ENCODE measurements at places on chromosomes 1 and 21.

DNA sequence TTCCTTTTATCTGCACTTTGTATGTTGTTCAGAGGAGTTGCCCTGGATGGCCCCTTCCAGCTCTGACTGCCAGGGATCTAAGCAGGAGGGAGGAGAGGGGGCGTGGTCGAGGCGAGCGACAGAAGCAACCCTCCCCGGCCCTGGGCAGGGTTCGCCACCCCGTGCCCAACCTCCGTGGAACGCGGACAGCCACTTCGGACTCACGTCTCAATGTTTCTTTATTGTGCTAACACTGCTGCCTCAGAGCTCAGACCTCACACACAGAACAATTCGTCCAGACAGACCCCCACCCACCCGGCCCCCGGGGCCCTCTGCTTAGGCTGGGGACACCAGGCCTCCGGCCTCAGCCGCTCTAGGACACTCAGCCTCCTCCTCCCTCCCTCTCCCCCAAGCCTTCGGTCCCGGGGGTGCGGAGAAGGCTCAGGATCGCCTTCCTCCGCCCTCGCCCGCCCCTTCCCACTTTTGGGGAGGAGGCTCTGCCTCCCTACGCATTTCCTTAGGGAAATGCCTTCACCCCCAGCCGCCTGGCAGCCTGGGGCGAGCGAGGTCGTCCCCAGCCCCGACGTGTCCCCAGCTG, 8.3 kb downstream of the VSIG8 start:
- no peak for DNase-seq

DNA sequence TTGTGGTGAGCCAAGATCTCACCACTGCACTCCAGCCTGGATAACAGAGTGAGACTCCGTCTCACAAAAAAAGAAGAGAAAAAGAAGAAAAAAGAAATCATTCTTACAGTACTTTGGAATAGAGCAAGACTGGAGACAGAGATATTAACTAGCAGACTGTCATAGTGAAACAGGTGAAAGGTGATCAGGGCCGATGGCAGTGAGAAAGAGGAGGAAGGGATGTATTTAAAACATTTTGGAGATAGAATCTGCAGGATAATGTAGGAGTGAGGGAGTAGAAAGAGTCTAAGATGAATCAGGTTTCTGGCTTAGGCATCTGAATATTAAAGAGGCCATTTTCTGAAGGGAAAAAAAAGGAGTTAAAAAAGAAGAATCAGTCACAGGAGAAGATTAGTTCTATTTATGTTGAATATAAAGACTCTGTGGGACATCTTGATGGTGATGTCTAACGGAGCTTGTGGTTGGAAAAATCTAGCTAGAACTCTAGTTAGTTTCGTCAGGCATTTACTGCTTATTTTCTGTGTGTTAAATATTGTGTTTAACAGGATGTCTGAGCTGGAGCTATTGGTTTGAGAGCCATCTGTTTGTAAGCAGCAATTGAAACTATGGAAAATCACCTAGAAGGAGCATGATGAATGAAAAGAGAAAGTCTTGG, 28.4 kb downstream of the BCL9 start:
- no peak for DNase-seq

- DNase-seq: no peak
Observed at GRCh38 chr1:113271039-113271438, 119.3 kb upstream of the MAGI3 start.

GRCh38 chr1:92901699-92902405, 59.4 kb downstream of the DIPK1A start:
- no peak for DNase-seq

DNA sequence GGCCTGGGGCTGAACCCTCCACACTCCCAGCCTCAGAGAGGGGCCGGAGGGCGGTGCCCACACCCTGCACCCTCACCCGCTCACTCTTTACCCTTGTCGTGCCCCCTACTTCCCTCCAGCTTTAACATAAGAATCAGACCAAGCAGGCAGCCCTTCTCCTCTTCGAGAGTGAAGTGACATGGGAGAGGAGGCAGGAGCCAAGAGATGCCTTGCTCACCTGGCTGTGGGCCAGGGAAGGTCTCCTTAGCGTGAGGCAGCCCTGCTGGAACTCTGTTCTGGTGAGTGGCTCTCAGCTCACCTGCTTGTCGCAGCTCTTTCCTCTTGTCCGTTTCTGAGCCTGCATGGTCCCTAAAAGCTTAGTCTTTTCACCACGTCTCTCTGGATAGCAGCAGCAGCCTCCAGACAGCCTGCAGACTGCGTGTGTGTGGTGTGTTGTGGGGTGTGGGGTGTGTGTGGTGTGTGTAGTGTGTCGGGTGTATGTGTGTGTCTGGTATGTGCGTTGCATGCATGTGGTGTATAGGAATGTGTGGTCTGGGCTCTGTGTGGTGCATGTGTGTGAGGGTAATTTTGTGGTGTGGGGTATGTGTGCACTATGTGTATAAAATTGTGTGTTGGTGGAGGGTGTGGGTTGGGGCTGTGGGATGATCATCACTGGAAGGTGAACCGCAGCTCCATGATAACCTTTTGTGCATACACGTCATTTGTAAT, 86.7 kb downstream of the CCDC185 start:
- no peak for DNase-seq

DNA sequence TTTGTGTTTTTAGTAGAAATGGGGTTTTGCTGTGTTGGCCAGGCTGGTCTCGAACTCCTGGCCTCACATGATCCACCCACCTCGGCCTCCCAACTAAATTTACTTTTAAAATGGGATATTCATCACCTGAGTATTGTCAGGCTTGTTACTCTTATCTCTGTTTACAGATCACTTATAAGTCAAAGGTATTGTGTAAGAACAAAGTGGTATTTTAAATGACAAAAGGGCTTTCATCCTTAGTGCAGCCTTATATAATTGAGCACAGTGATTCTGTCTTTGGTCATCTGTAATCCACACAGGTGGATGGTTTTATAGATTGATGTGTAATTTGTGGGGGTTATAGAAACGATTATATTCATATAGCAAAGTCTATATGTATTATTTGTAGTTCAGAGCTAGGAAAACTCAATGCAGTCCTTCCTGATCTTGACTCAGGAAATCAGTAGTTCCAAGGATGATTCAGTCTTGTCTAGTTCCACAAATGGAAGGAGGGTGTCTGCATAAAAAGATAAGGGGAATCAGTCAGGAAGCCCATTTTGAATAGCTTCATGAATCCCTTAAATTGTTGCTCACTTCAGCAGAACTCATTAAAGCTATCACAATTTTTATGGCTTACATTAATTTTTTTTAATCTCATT, 34.6 kb downstream of the STXBP3 start:
- no peak for DNase-seq

GRCh38 chr1:43367026-43367903, 546 bp downstream of the ELOVL1 start:
- DNase-seq: no peak

- DNase-seq: no peak
Observed at GRCh38 chr21:38524168-38525153, 26.2 kb upstream of the ERG start.

- no peak for DNase-seq
Observed at GRCh38 chr1:155527677-155528076, 34.9 kb downstream of the ASH1L start.

GRCh38 chr1:207241164-207241934, 80.1 kb upstream of the CD55 start:
- DNase-seq: no peak

- DNase-seq: no peak
Observed at GRCh38 chr1:63688302-63688890, 85.4 kb upstream of the ROR1 start.

DNA sequence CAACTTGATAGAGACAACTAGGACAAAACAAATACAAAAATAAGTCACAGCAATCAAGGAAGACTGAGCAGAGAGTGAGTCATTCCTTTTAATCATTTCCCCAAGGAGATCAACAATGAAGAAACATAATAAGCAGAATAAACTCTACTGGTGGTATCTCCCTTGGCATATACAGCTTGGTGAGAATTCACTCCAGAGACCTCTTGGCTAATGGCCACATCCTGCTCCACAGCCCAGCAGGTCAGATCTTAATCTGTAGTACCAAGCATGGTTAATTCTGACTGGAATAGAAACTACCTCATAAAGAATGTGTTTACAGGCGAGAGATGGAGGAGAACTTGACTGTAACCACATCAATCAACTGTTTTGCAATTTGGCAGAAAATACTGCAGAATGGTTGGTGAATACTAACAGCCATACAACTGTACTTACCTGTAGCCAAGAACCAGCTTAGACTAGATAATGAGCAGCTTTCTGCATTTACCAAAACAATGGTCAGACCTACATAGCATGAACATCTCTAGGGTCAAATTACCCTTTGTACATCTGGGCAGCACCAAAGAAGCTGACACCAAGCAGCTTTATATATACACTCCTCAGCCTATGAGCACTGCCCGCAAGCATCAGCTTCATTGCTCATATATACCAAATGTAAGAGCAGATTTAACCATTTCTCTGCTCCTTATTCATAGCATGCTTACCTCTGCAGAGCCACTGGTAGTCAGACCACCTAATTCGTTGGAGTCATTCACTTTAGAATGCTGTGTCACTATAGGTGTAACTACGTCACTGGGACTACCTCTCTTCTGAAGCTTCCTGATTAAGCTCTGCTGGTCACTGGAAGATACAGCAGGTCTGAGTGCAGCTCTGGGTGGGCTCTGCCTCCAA, 51.0 kb downstream of the KIAA0319L start:
- peak; percentile 90 for DNase-seq

- DNase-seq: no peak
Observed at GRCh38 chr1:108066808-108067207, 101.8 kb upstream of the VAV3 start.

DNA sequence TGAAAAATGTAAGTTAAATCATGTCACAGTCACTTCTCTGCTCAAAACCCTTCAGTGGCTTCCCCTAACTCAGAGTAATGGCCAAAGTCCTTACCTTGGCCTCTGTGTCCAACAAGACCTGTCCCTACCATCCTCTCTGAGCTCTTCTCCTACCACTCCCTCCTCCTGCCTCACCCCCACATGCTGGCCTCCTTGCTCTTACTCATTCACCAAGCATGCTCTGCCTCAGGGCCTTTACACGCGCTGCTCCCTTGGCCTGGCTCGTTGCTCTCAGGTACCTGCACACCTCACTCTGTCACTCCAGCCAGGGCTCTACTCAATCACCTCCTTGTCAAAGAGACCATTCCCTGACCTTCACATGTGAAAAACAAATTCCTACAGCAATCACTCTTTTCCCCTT, 54.2 kb downstream of the SEC16B start:
- DNase-seq: no peak

- no peak for DNase-seq
Observed at GRCh38 chr1:10707208-10707607, 89.2 kb downstream of the CASZ1 start.

DNA sequence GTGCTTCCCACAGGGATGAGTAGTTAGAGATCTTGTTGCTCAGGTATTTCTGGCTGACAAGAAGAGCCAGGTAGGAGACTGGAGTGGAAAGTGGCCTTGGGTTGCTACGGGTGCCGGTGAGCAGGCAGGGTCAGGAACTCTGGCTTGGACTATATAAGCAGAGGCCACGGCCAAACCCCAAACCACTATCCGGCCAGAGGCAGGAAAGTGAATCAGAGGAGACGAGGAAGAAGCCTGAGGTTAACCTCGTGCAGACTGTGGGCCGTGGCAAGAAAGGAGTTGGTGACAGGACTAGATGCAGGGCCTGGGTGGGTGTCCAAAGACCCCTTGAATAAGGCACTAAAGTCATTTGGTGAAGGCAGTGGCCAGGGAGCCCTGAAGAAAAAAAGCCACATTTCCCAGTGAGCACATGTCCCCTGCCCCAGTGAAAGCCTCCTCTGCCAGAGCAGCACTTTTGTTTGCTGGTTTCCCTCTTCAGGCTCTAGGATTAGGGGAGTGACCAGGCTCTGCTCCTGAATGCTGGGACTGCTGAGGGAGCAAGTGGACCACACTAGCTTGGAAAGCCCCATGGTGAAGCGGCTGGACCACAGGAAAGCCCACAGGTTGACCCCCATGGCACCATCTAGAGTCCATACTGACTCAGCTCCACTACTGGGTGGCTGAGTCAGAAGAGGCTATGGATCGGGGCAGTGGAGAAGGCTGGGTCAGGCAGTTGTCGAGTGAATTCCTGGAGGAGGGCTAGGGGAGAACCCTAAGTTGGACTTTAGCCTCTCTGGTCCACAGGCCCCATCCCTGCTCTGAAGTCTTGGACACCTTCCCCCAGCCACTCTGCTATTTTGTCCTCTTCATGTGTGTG, 23.4 kb downstream of the CSF1 start:
- DNase-seq: no peak

DNA sequence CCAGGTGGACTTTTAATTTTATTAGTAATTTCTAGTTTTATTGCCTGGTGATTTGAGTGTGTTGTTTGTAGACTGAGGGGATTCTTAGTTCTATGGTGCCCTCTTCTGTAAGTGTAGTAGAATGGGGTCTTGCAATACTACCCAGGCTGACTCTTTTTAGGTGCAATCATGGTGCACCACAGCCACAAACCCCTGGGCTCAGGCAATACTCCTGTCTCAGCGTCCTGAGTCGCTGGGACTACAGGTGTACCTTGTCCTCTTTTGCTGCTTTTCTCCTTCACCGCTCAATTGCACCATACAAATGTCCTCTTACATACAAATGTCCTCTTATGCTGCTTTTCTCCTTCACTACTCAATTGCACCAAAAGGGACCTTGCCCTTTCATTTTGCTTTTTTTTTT, 43.1 kb downstream of the SCP2 start:
- no peak for DNase-seq

DNA sequence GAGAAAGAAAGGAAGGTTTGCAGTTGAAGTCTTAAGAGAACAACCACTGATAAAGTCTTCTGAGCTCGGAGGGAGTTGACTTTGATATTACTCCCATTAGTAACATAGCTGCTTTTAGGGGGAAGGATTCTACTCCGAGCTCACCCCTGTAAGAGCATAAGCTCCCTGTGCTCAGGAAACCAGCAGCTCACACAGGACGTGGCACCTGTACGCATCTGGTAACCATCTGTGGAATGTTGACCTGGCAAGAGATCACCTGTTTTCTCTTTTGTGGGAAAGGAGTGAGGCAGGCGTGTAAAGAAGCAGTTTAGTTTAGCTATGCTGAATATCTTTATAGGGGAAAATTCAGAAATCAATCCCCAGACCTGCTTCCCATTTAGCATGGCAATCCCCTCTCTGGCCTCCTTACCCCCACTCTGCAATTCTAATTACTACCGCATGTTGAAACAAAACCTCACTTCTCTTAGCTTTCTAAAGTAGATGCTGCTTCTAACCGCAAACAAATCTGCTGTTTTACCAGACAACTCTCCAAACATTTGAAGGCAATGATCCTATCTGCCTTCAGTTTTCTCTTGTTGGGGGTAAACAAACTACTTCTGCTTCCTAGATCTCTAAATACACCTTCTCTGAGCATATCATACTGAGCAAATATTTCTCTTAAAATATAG, 121.8 kb upstream of the KCNK1 start:
- no peak for DNase-seq

- DNase-seq: peak; percentile 5
Observed at GRCh38 chr1:21217812-21218596, 41.3 kb upstream of the EIF4G3 start.

GRCh38 chr1:156970017-156970416, 49.6 kb downstream of the LRRC71 start:
- DNase-seq: peak; percentile 2

DNA sequence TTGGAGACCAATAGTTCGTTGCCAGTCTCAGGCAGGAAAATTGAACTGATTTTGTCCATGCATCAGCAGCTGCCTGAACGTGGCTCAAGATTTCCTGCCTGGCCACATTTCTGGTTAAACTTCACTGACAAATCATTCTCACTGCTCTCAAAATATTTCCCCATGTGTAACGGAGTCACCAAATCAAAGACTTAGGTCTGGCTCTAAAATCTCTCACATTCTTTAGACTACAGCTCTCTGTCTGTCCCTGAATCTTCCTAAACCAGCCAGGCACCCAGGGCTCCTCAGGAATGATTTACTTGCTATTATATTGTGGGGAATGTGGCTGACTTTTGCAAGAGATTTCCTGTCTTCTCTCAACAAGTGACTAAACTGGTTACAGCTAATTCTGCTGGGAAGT, 49.2 kb upstream of the GJA8 start:
- no peak for DNase-seq
